ENCODE measurements at places on chromosomes 4 and X.

- DNase-seq = no peak
Measured at GRCh38 chr4:74109116-74109869, 10.3 kb upstream of the CXCL2 start.

DNA sequence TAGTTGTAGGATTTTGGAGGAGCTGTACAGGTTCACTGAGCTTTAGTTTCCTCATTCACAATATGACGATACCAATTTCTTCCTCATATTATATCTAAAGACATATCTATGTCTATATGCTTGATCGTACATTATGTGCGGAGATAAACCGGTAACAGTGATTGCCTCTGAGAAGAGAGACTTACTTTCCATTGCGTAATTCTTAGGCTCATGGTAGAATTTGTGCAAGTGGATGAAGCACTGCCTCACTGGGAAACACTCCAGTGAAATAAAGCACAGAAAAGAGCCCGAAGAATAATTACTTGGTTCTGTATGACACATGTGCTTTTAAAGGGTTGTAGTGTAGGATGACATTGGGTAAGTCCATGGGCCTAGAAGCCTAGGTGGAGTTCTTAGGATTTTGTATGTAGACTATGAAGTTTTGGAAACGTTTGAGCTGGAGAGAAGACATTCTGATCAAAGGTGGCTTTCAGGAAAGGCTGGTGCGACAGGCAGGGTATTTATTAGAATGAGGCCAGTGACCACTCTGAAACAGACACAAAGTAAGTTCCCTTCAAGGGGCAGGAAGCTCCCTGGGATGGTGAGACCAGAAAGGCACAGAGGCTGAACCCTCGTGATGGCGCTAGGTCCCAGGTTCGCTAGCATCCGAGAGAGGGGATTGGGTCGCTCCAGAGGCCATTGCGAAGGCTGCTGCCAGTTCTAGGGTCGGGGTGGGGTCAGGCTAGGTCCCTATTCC lies 649 bp upstream of the VBP1 start:
- DNase-seq = no peak

DNA sequence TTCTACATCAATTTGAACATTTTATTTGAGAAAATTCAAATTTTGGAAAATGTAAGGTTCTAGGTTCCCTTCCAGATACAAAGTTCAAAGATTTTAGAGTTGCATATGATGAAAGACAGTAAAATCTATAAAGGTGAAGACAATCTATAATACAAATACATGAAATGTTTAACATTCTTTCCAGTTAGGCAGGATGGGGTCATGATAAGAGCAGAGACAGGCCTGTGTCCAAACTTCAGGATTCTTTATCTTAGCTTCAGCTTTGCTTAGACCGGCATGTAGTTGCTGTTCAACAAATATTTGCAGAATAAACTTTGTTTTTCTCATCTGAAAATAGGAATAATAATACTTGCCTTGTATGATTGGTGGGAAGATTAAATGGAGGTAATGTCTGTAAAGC lies 4.5 kb upstream of the RPS6KA3 start:
- DNase-seq = no peak

DNA sequence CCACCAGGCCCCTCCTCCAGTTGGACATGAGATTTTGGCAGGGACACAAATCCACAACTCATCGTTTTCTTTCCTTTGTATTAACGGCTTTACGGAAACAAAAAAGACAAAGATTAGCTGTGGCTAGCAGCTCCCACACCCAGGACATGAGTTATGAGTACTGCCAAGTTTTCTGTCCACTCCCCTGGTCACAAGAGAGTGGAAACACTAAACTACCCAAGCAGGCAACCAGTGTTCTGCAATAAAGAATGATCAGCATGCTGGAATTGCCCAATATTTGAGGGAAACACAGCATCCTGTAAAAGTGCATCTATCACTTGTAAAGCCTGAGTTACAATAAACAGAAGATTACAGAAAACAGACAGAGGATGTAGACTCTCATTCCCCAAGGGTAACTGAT lies 358.4 kb downstream of the NLGN4X start:
- DNase-seq = no peak

GRCh38 chr4:185225940-185226339 lies 16.5 kb downstream of the SNX25 start:
- no peak for DNase-seq

DNA sequence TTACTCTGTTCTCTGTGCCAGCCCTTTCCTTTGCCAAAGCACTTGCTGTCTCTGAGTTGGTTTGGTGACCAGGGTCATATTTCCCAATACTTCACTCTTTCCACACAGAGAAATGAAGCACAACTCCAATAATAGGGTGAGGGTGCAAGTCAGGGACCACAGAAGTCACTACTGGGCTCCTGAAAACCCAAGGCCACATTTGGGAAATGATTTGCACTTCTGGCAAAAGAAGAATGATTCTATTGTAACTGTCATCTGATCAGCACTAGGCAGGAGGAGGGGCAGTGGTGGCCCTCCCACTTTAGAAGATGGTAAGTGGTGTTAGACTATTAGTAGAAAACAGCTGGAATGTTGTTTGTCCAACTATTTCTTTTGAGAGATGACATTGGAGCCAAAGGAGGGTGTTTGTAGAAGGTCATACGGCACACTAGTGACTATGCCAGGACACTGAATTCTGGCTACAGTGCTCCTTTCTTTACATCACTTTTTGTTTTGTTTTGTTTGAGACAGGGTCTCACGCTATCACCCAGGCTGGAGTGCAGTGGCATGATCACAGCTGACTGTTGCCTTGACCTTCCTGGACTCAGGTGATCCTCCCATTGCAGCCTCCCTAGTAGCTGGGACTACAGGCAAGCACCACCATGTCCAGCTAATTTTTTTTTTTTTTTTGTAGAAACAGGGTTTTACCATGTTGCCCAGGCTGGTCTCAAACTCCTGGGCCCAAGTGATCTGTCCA lies 10.8 kb upstream of the HADH start:
- no peak for DNase-seq

- DNase-seq = no peak
Measured at GRCh38 chr4:185238215-185238681, 28.9 kb downstream of the SNX25 start.

DNA sequence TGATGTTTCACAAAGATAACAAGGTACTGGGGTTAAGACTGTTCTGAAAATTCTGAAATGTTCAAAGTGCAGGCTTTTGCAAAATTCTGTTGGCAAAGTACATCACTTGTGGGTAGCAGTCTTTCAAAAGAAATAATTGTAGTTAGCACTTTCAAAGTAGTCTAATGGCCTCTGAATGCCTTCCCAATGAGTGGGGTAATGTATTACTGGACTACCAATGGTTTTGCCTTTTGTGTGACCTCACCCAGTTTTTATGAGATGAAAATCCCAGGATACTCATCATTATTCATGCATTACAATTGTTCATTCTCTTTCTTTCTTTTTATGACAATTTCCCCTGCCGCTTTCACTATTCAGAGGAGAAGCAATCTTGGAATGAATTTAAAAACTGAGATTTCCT lies 686.1 kb downstream of the GLUD2 start:
- DNase-seq = no peak

DNA sequence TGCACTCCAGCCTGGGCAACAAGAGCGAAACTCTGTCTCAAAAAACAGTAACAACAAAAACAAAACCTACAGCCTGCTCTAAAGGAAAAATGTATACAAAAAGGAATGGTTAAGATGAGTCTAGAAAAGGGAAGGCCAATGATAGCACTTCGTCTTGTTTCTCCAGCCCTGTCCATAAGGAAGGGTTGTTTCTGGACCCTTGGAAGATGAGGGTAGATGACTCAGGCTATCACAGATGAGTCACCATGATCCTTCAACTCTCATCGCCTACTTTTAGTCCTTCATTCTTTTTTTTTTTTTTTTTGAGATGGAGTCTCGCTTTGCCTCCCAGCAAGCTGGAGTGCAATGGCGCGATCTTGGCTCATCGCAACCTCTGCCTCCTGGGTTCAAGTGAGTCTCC lies 8.8 kb downstream of the PLA2G12A start:
- DNase-seq = no peak

GRCh38 chr4:2789793-2790582 lies 2.9 kb upstream of the SH3BP2 start:
- no peak for DNase-seq

DNA sequence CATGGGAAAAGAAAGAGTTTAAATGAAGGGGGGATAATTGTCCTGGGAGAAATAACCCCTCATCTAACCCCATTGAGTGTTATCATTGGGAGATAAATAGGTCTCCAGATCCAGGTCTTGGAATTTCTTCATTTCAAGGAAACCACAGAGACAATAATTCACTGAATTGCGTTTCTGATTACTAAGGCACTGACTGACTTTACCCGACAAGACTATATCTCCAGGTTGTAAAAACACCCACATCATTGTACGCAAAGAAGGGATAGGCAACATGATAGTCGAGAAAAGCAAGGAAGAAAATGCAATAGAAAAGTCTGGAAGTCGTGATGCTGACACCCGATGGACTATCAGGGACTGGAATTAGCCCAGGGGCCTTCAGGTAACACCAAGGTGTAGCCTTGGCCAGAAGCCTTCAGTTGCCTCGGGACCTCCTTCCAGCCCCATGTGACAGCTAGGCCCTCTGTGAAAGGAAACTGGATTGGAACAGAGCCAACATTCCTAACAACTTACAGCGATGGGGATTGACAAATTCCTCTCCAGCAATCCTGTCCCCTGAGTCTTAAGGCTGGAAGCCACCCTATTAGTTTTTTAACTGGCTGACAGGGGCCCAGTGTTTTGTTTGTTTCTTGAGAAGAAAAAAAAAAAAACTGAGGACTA lies 46.5 kb upstream of the RAB9B start:
- DNase-seq = no peak

DNA sequence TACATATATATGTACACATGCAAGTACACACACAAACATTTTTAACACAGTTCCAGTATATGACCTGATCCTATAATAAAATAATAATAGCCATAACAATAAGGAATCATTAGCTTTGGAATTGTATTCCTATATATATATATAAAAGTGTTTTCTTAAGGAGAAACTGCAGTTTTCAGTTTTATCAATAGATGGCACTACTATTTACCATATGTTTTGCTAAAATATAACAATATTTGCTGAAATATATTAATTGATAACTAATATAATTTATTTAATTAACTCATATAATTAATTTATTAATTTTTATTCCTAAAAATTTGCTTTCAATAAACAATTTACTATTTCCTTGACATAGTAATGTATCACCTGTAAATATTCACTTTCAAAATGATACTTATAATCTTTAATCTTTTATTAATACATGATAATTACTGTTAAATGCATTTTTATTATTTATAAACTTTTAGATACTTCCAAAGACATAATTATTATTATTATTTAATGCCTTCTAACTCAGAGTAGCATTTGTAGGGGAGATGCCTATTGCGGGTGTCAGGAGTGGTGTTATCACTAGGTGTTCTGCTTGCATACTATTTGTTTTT lies 599.5 kb downstream of the FSTL5 start:
- DNase-seq = no peak
